ENCODE measurements at places on chromosomes 6 and 20.

- no peak for DNase-seq
Observed at GRCh38 chr6:42255050-42255449, 37.4 kb upstream of the MRPS10 start.

GRCh38 chr6:33642897-33643296 is 21.8 kb downstream of the ITPR3 start:
- DNase-seq = no peak

- DNase-seq = no peak
Observed at GRCh38 chr6:140601021-140601808, 1226.8 kb upstream of the CITED2 start.

GRCh38 chr6:149209871-149210775 is 107.4 kb upstream of the TAB2 start:
- no peak for DNase-seq

DNA sequence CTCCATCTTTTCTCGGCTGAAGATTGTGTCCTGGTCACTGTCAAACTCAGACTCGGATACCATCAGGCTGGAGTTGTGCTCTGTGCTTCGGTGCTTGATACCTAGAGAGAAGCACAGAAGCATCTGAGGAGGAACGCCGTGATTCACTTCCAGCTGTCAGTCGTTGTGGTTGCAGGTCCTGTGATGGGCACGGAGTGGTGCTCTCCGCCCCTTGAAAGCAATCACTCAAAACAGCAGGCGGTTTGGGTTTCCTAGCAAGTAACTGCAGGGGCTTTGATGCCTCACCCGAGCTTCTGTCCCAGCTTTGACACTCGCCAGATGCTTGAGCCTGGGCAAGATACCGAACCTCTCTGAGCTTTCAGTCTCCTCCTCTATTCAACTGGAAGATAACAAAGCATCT is 52.5 kb downstream of the ALDH5A1 start:
- DNase-seq = no peak

- no peak for DNase-seq
Observed at GRCh38 chr6:132004668-132005067, 53.5 kb upstream of the CCN2 start.

DNA sequence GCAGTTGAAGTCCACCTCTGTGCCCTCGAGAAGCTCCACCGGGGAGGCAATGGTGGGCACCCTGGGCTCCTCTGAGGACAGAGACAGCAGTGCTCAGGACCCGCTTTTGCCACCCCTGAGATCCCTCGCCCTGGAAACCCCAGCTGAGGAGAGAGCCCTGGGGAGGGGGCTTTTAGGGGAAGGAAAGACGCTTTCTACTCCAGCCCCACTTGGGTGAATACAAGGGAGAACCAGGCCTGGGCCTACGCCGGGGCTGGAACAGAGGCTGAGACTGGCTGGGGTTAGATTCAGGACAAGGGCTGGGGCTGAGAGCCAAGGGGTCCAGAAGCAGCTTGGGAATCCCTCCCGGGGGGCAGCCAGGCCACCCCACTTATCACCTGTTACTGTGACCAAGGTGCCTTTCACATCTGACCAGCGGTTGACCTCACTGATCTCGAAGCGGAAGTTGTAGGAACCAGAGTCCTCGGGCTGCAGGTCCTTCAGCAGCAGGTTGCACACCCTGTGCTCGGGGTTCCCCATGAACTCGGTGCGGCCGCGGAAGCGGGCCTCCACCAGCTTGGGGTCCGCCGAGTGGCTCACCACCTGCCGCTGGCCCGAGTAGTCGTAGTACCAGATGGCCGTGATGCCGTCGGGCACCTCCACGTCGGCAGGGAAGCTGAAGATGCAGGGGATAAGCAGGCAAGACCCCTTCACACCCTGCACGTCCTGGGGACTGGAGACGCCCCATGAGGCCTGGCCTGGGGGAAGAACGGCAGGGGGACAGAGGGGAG is 6.2 kb downstream of the SIGLEC1 start:
- no peak for DNase-seq

Measured in stimulated activated CD8-positive, alpha-beta memory T cell treated with anti-CD3 and anti-CD28 coated beads, Interleukin-15, amount 100 ng/mL, for 4 hours (primary cell).